ENCODE measurements at places on chromosomes 7 and 10. TPM values are rescaled to one million over a fixed set of nuclear protein-coding genes. Genes with fewer than 3 reads are reported as not detected.

The NPC1L1 gene
- total RNA-seq = 0.07 TPM

The AKR1C1 gene
- total RNA-seq = 1.3 TPM

The RBM20 gene
- total RNA-seq = 1.5 TPM

The SEC31B gene
- total RNA-seq = 7.8 TPM

The GHRHR gene
- not detected for total RNA-seq

The GBX1 gene
- not detected for total RNA-seq

The LIPK gene
- total RNA-seq = not detected

The CTNNA3 gene
- 0.75 TPM for total RNA-seq

The TEX47 gene
- not detected for total RNA-seq

The TFR2 gene
- total RNA-seq = 0.50 TPM

The DIP2C gene
- total RNA-seq = 30.1 TPM

The NKX1-2 gene
- total RNA-seq = 0.07 TPM

The CRYGN gene
- not detected for total RNA-seq

The ZNF736 gene
- total RNA-seq = 4.4 TPM

The STEAP1 gene
- total RNA-seq = 5.0 TPM

The SAMD9L gene
- 55.6 TPM for total RNA-seq

The TLL2 gene
- 7.6 TPM for total RNA-seq

Measured in astrocyte (in vitro differentiated cells and primary cell).